ENCODE measurements at places on chromosomes 4 and X.

DNA sequence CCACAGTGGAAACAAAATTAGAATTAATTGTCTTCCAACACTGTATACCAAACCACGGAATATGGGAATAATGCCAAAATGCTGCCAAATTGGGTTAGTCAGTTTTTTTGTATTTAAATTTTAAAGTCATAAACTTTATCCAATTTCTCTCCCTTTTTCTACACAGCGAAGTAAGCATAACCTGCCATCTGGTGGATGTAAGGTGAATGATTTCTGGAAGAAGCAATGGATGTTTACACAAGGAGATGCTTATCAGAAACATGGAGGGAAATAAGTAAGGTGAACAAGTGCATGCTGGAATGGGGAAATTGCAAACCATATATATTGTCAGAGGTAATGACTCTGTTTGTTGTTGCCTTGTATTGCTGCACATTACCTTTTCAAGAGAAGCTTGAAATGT lies 691.9 kb downstream of the TECRL start:
- DNase-seq, result peak; percentile 41

DNA sequence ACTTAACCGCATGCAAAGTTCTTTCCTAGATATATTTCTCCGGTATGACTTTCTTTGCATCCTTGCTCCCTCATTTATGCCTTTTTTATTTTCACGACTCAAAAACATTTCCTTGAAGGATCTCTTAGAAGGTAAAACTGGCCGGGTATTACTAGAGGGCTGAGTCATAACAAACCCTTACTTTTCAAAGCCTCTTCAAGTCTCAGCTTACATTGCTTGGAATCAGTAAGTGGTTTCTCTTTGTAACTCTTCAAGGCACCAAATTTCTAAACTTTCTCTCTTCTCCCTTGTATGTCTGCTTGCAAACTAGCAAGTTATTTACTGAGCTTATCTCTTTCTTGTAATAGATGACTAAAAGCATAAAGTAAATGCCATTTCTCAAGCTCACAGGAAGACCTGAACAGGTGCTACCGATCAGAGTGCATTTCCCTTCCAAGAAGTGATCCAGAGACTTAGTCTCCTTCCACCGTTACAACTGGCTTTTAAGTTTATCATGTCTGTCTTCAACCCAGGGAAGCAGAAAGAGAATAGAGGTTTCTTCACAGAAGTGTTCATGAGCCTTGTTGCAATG lies 75.5 kb downstream of the ANXA10 start:
- DNase-seq, result no peak

- DNase-seq, result peak; percentile 13
Observed at GRCh38 chrX:20571611-20572010, 304.9 kb upstream of the RPS6KA3 start.

- DNase-seq, result no peak
Observed at GRCh38 chr4:132026166-132026565, 1122.9 kb upstream of the PCDH10 start.

DNA sequence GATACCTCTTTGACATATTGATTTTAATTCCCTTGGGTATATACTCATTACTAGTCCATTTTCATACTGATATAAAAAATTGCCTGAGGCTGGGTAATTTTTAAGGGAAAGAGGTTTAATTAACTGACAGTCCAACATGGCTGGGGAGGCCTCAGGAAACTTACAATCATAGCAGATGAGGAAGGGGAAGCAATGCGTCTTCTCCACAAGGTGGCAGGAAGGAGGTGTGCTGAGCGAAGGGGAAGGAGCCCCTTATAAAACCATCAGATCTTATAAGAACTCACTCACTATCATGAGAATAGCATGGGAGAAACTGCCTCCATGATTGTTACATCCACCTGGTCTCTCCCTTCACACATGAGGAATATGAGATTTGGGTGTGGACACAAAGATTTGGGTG lies 42.4 kb downstream of the MSX1 start:
- DNase-seq, result peak; percentile 23

DNA sequence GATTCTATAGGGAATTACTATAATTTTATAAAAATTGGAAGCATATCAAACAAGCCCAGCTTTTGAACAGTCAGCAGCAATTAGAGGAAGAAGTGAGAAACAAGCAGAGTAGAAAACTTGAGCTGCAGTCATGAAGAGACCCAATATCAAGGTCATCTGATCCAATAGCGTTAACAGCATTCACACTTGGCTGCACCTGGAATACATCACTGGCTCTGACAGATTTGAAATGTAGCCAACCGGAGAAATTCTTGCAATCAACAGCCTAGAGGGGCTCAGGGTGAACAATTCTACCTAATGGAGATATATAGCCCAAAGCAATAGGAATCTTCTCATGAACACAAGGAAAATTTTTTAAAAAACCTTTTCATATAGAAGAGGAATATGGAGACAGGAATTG lies 13.6 kb downstream of the DDX53 start:
- no peak for DNase-seq

DNA sequence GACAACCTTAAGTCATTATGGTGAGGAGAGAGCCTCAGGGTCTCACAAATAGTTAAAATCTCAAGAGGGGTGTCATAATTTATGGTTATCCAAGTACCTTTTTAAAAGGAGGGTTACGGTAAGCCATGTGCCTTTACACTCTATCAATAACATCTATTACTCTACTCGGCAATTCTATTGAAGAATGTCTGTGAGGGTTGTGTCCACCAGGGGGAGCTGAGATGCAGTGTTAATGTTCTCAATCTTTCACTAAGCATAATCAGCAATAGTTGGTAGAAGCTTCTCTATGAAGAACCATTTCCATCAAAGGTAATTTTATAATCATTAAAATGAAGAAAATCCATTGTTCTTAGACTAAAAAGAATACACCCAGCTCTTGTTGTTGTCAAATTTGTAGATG lies 457.4 kb downstream of the CENPC start:
- DNase-seq, result peak; percentile 50

DNA sequence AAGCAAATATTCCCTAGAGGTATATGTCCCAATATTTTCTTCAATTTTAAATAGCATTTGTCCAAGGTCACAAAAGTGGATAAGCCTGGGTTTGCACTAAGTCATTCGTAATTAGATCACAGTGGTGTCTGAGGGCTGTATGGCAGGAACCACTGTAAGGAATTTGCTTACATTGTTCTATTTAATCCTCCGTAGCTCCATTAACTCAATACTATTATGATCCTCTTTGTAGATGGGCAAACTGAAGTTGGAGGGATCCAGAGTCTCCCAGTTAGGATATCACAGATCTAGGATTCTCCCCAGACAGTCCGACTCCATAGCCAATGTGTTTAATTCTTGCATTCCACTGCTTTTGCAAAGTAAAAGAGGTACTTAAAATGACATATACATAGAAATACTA lies 242.7 kb upstream of the DCAF8L1 start:
- peak; percentile 33 for DNase-seq

- DNase-seq, result peak; percentile 8
Observed at GRCh38 chrX:98289726-98290125, 1406.0 kb downstream of the RPA4 start.

GRCh38 chr4:62601737-62602136 lies 1401.6 kb downstream of the ADGRL3 start:
- DNase-seq, result no peak

GRCh38 chrX:79361192-79361870 lies 5.8 kb downstream of the ITM2A start:
- no peak for DNase-seq

DNA sequence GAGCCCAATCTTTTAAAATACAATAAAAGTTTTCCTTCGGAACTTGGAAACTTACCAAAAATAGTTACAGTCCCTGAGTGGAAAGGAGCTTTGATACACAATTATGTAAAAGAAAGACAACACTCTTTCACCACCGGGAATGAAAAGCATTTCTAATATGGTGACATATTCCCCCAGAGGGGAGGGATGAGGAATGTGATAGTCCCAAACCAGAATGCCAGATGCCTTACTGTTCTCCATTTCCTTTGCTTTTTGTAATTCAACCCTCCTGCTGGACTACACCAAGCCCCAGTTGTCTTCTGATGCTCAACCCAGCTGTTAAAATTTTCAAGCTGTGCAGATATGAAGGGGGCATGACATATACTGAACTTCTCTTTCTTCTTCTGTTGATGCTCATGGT lies 4.1 kb downstream of the PRIMPOL start:
- no peak for DNase-seq

- no peak for DNase-seq
Observed at GRCh38 chrX:126900937-126901336, 81.4 kb downstream of the PRR32 start.

- peak; percentile 64 for DNase-seq
Observed at GRCh38 chr4:77169481-77169880, 12.5 kb downstream of the CCNG2 start.

GRCh38 chr4:169416997-169417396 lies 146.2 kb upstream of the SH3RF1 start:
- DNase-seq, result no peak

DNA sequence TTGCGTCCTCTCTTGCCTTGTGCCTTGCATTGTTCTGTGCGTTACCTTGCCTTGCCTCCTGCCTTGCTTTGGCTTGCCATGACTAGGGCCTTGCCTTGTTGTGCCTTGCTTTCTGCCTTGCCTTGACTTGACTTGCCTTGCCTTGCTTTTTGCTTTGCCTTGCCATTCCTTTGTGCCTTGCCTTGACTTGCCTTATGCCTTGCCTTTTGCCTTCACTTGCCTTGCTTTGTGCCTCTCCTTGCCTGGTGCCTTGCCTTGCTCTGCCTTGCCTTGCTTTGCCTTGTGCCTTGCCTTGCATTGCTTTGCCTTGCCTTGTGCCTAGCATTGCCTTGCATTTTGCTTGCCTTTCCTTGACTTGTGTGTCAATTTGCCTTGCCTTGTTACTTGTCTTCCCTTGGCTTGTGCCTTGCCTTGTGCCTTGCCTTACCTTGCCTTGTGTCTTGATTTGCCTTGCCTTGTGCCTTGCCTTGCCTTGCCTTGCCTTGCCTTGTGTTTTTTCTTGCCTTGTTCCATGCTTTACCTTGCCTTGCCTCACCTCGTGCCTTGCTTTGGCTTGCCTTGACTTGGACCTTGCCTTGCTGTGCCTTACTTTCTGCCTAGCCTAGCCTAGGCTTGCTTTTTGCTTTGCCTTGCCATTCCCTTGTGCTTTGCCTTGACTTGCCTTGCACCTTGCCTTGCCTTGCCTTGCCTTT lies 95.8 kb downstream of the TAB3 start:
- no peak for DNase-seq

- no peak for DNase-seq
Observed at GRCh38 chr4:155530857-155531256, 135.8 kb upstream of the GUCY1A1 start.

DNA sequence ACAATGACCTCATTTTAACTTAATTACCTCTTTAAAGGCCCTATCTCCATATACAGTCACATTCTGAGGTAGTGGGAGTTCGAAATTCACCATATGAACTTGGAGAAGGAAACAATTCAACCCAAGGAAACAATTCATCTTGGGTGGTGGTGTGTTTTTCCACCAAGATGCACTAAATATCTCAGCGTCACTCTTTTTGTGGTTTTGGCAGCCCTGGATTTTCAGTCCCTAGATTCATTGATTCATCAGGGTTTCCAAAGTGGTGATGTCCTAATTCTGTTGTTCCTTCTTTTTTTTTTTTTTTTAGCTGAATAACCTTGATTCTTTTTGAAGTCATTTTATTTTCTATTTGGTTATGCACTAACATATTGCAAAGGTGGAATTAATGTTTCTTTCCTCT lies 162.6 kb upstream of the RAPGEF2 start:
- DNase-seq, result no peak

DNA sequence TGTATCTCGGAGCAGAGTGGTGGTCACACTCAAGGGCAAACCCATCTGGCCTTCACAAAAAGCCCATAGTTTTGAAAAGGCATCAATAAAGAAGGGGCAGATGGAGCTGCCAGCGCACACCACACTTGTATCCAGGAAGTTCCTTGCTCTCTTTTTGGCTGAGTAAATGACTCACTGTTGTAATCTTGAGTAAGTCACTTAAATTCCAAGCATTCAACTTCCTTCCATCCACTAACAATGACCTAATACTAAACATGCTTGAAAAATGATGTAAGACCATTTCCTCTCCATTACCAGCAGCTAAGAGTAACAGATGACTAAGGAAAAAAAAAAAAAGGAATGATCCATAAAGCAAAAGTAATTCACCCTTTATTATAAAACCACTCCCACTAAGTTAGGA lies 32.4 kb upstream of the MYOZ2 start:
- DNase-seq, result no peak

- peak; percentile 91 for DNase-seq
Observed at GRCh38 chrX:154136627-154137161, 7.3 kb upstream of the OPN1LW start.

DNA sequence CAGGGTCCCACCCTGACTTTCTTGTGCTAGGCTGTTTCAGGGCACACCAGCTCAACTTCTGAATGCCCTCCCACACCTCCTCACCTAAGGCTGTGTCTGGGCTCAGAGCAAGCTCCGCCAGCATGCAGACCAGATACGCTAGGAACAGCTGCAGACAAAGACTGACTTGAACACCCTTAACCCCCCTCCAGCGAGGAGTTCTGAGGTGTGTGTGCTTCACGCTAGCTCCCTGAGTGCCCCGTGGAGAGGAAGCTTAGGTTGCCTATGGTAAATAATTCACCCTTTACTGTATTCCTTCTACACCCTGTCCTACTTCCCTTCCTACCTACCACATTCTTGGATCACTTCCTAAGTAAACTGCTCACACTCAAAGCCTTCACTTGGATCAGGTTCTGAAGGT lies 115.0 kb downstream of the VCX3B start:
- peak; percentile 2 for DNase-seq

- peak; percentile 80 for DNase-seq
Observed at GRCh38 chrX:129522184-129523078, 859 bp downstream of the SMARCA1 start.

DNA sequence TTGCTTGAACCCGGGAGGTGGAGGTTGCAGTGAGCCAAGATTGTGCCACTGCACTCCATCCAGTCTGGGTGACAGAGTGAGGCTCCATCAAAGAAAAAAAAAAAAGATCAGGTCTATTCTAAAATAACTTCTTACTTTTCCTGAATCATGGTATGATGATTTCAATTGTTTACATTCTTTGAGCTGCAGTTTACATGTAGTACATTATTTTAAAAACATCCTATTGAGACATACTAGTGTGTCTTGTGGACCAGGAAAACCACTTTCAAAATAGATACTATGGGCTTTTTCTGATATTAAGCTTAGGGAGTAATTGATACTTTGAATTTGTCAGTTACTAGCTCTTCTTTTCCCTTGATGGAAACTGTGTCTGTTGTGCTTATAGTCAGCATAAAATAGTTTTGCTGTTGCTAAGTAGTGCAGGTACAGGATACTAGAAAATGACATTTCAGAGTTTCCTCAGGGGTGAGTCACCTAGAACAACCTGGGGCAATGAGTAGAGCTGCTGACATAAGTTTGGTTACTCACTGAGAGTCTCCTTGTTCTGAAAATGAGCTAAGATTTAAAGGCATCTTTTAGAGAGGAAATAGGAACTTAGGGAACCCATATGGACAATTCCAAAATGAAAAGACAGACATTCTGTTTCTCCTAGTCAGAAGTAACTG lies 53.2 kb upstream of the C4orf54 start:
- no peak for DNase-seq

GRCh38 chrX:25015486-25016360 lies at the start of gene ARX:
Gene ARX, minus strand, starts transcription at chrX:25015965. Its CDS starts 228 bp downstream, at chrX:25015737.
- peak; percentile 97 for DNase-seq
